ENCODE measurements at places on chromosomes 5 and 9. TPM values are rescaled to one million over a fixed set of nuclear protein-coding genes. Genes with fewer than 3 reads are reported as not detected.
A peak's percentile ranks its signal among the peaks of the same experiment; 100 is the strongest.

DNA sequence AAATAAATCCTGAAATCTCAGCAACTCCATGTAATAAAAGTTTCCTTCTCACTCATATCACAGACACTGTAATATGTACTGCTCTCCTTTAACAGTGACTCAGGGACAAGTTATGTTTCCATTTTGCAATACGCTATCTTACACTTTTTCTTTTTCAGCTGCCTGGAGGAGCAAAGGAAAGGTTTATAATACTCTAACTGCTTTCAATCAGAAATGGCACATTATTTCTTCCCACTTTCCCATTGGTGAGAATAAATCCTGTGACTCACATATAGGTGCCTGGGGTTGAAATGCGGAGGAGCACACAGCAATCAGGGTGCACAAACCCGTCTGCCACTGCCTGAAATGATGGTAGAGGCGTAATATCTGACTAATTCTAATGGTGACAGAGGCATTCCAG, 186.6 kb downstream of the HINT1 start:
- H3K4me3 ChIP-seq = no peak overlapping the region
- no peaks in the 10 kb centered on the region for H3K36me3 ChIP-seq
- DNase-seq = no peak
- H3K27me3 ChIP-seq = no peaks in the 10 kb centered on the region

GRCh38 chr5:14249258-14250082, 106.3 kb downstream of the TRIO start:
- no peak overlapping the region for H3K4me3 ChIP-seq
- DNase-seq = no peak
- H3K27me3 ChIP-seq = no peaks in the 10 kb centered on the region
- no peaks in the 10 kb centered on the region for H3K4me1 ChIP-seq

- no peaks in the 10 kb centered on the region for H3K4me1 ChIP-seq
- no peak overlapping the region for H3K4me3 ChIP-seq
- DNase-seq = no peak
- no peaks in the 10 kb centered on the region for H3K36me3 ChIP-seq
- H3K27ac ChIP-seq = no peak overlapping the region
These were observed 401.9 kb downstream of the SPOCK1 start for GRCh38 chr5:137097203-137097602.

- H3K36me3 ChIP-seq = no peaks in the 10 kb centered on the region
- H3K27me3 ChIP-seq = no peaks in the 10 kb centered on the region
- DNase-seq = no peak
- H3K4me1 ChIP-seq = no peaks in the 10 kb centered on the region
- H3K4me3 ChIP-seq = no peak overlapping the region
- H3K27ac ChIP-seq = no peak overlapping the region
These were observed 236.7 kb downstream of the BNC2 start for GRCh38 chr9:16633794-16634193.

GRCh38 chr5:75049456-75050351, 2.7 kb downstream of the GCNT4 start:
- no peak overlapping the region for H3K27ac ChIP-seq
- H3K4me1 ChIP-seq = peaks cover 27% of the 10 kb centered on the region

DNA sequence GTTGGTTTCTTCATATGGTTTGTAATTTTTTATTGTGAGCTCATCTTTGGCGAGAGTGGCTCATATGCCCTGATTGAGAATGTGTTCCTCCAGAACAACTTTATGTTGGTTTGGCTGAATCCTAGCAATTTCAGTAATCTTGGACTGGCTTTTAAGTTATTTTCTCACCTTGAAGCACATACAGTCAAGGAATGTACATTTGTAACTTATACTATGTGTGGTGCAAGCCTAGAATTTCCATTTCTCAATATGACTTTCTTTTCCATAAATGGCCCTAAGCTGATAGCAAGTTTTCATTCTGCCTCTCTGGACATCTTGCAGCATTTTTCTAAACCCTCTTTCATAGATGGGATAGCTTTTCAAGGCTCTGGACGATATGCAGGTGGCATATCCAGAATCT, 247.5 kb downstream of the DOCK8 start:
- no peaks in the 10 kb centered on the region for H3K36me3 ChIP-seq
- DNase-seq = no peak
- H3K27ac ChIP-seq = no peak overlapping the region
- no peaks in the 10 kb centered on the region for H3K27me3 ChIP-seq

GRCh38 chr9:86096386-86096785, 3.0 kb downstream of the GOLM1 start:
- peak; percentile 40 for DNase-seq
- no peaks in the 10 kb centered on the region for H3K36me3 ChIP-seq
- H3K4me3 ChIP-seq = no peak overlapping the region
- H3K4me1 ChIP-seq = peaks cover 20% of the 10 kb centered on the region
- peak overlapping the region; percentile 87 for H3K27ac ChIP-seq
- H3K27me3 ChIP-seq = no peaks in the 10 kb centered on the region

DNA sequence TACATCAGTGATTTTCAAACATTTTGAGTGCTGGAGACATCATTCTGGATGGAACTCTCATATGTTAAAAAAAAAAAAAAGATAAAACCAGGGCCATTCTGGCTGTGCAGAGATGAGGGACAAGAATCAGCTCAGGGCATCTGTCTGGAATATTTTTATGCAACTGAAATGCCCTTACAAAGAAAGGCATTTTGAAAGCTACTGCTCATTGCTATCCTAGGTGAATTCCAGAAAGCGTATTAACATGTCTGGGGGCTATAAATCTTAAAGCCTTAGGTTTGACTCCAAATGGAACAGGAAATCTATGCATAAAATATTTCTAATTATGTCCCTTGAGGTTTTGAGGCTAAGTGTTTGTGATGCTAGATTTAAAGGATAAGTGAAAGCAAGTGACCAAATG, 14.9 kb upstream of the PCSK1 start:
- H3K36me3 ChIP-seq = no peaks in the 10 kb centered on the region
- no peak for DNase-seq
- H3K27ac ChIP-seq = no peak overlapping the region
- no peaks in the 10 kb centered on the region for H3K4me1 ChIP-seq

DNA sequence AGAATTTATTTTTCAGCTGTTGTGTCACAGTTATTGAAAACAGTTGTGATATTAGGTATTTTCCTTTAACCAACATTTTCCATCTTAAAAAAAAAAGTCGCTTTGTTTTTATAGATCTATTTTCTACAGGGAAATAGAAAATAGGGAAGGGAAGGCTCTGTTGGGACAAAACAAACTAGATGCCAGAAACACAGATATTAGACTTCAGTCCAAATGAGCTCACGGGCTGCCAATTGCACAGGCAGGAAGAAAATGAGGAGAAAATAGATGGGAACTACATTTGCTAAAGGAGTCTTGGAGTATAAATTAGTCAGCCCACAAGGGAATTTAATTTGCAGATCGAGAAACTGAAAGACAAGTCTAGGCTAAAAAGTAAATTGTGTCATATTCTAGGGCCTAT, 21.4 kb upstream of the ISOC1 start:
- H3K4me3 ChIP-seq = no peak overlapping the region
- H3K27ac ChIP-seq = no peak overlapping the region
- DNase-seq = no peak
- H3K36me3 ChIP-seq = no peaks in the 10 kb centered on the region
- H3K27me3 ChIP-seq = no peaks in the 10 kb centered on the region
- no peaks in the 10 kb centered on the region for H3K4me1 ChIP-seq

DNA sequence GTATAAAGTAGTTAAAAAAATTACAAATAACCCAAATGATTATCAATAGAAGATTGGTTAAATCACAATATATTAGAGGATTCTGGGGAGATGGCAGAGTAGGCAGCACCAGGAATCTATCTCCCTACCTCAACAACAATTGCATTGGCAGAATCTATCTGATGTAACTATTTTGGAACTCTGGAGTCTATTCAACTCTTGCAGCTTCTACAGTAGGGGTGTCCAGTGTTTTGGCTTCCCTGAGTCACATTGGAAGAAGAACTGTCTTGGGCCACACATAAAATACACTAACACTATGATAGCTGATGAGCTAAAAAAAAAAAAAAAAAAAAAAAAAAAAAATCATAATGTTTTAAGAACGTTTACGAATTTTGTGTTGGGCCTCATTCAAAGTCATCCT, 29.2 kb upstream of the ECM2 start:
- DNase-seq = no peak
- H3K4me1 ChIP-seq = peaks cover 11% of the 10 kb centered on the region
- no peak overlapping the region for H3K27ac ChIP-seq
- H3K27me3 ChIP-seq = no peaks in the 10 kb centered on the region
- no peaks in the 10 kb centered on the region for H3K36me3 ChIP-seq

Gene FAM163B
- total RNA-seq = 0.68 TPM

- H3K27ac ChIP-seq = no peak overlapping the region
- no peak for DNase-seq
- no peaks in the 10 kb centered on the region for H3K27me3 ChIP-seq
- H3K4me1 ChIP-seq = no peaks in the 10 kb centered on the region
- H3K4me3 ChIP-seq = no peak overlapping the region
These were observed 1045.6 kb upstream of the WWC1 start for GRCh38 chr5:167245868-167246267.
